ENCODE measurements at places on chromosomes 7 and 10. TPM values are rescaled to one million over a fixed set of nuclear protein-coding genes. Genes with fewer than 3 reads are reported as not detected.

DNA sequence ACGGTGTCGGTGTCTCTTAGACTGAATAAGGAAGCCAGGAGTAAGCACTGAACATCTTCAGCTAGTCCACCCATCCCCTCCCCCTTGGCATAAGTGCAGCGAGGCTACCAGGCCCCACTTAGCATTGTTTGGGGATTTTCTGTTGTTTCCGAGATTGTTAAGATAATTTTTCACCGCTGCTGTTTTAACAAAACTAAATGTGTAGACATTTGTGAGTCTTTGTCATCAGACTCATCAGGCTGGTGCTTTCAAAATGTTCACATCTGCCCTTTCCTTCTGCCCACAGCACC is 21.0 kb upstream of the GOT1 start:
- H3K4me3 ChIP-seq = no peak overlapping the region
- DNase-seq = no peak
- no peak overlapping the region for H3K27ac ChIP-seq
- no peaks in the 10 kb centered on the region for H3K36me3 ChIP-seq
- H3K27me3 ChIP-seq = peaks cover 28% of the 10 kb centered on the region
- peaks cover 16% of the 10 kb centered on the region for H3K4me1 ChIP-seq

- H3K27ac ChIP-seq = peak overlapping the region; percentile 64
- DNase-seq = no peak
- H3K27me3 ChIP-seq = peaks cover 26% of the 10 kb centered on the region
- no peak overlapping the region for H3K4me3 ChIP-seq
These were observed 6.0 kb downstream of the IL15RA start for GRCh38 chr10:5971315-5971832.

GRCh38 chr7:2823130-2823529 is 21.0 kb downstream of the GNA12 start:
- peaks cover 13% of the 10 kb centered on the region for H3K36me3 ChIP-seq
- H3K4me1 ChIP-seq = peaks cover 34% of the 10 kb centered on the region
- no peak for DNase-seq
- H3K27ac ChIP-seq = no peak overlapping the region
- H3K27me3 ChIP-seq = no peaks in the 10 kb centered on the region

CYP2C18 gene
- not detected for total RNA-seq

GRCh38 chr10:73867126-73867807 is 7.1 kb downstream of the CAMK2G start:
- peaks cover 13% of the 10 kb centered on the region for H3K36me3 ChIP-seq
- H3K27me3 ChIP-seq = no peaks in the 10 kb centered on the region
- no peak overlapping the region for H3K27ac ChIP-seq
- no peak for DNase-seq
- H3K4me3 ChIP-seq = no peak overlapping the region
